ENCODE measurements at places on chromosomes 5 and 9.

GRCh38 chr5:160635046-160635445 lies 213.4 kb downstream of the PTTG1 start:
- DNase-seq: no peak

DNA sequence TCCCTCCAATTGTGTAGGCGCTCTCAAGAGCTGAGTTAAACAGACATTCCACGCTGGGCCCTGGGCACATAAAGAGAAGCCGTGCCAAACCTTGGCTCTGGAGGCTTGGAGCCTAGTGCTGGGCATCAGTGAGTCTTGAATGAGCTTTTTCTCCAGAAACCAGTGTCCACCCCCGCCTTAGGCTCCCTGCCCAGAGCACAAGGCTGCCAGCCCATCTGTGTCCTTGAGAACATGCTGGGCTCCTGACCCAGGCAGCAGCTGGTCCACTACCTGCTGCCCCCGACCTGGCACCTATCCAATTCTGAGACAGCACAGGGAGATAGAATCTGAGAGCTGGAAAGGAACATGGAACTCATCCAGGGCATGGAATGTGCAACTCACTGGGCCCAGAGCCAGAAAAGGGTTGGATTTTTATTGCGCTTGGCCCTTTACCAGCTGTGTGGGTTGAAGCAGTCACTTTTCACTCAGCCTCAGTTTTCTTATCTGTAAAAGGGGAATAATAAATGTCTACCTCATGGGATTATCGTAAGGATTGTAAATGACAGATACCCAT lies 92.4 kb upstream of the CPLX2 start:
- DNase-seq: no peak

DNA sequence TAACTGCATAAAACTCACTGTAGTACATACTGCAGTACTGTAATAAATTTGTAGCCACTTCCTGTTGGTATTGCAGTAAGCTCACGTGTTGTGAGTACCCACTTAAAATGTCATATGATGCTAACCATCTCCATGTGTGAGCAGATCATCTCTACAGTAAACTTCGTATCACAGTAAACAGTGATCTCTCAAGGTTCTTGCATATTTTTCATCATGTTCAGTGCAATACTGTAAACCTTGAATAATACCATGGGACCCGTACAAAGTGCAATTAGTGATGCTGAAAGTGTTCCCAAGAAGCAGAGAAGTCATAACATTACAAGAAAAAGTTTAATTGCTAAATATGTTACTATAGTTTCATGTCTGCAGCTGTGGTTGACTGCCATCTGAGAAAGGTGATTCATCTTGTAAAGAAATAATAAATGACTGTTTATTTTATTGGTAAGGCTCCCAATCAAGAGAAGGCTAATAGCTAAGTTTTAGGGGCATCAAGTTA lies 253.8 kb upstream of the POU5F2 start:
- no peak for DNase-seq

GRCh38 chr5:4576908-4577307 lies 563.2 kb upstream of the ADAMTS16 start:
- DNase-seq: no peak

- DNase-seq: no peak
These were observed 16.6 kb downstream of the FLT4 start for GRCh38 chr5:180632768-180633167.

GRCh38 chr5:132498152-132498551 lies 7.6 kb upstream of the IRF1 start:
- no peak for DNase-seq

DNA sequence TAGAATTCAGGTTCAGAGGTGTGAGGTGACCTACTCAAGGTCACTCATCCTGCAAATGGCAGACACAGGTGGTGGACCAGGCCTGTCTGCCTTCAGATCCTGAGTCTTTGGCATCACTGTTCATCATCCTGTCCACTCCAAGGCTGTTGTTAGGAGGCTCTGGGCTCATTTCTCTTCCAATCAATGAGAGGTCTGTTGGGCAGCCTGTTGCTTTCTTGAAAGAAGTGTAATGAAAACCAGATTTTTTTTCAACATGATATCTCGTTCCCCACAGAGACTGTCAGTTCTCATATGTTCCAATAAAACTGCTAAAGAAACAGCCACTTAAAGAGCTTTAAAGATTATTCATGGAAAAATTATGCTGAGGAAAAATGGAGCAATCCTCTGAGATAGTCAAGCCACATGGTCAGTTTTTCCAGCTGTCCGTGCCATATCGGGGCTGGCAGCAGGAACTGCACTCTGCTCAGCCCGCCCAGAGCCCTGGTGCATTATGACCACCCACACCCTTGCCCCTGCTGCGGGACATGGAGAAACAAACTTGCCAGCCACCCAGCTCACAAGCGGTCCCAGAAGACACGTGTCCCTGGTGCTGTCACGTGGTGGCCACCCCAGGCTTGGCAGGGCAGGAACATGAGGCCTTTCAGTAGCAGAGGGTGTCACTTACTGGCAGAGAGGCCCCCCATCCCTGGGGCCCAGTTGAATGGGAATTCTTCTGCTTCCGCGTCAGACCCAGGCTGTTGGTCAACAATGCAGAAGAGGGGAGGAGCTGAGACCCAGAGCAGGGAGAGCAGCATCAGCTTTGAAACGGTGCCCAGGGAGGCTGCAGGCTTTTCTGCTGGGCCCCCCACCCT lies 63.7 kb upstream of the ANGPTL2 start:
- DNase-seq: no peak

- no peak for DNase-seq
These were observed 39.2 kb downstream of the TLE4 start for GRCh38 chr9:79610791-79611614.

GRCh38 chr9:103942200-103942599 lies 151.9 kb upstream of the SMC2 start:
- no peak for DNase-seq

GRCh38 chr5:144135113-144135762 lies 35.2 kb downstream of the YIPF5 start:
- DNase-seq: no peak

DNA sequence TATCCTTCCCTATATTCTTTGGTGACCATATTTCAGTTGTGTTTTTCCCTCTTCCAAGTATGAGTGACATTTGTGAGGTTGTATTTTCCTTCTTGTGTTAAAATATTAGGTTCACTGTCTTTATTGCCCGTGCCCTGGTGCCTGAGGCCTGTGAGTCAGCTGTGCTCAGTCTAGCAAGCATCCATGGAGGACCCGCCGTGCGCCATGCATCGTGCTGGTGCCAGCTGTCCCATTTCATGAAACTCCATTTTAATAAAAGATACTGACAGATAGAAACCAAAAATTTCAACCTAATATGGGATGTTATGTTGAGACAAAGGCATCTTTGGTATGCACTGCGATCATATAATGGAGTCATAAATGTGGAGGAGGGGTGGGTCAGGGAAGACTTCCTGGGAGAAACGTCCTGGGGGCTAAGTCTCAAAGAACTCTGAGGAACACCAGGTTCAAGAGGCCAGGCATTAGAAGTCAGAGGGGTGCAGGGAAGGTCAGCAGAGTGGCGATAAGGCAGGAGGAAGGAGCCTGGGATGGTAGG lies 34.0 kb upstream of the FGF1 start:
- no peak for DNase-seq

GRCh38 chr5:178291161-178291561 lies 58.6 kb upstream of the PHYKPL start:
- DNase-seq: no peak

- no peak for DNase-seq
These were observed 297.1 kb upstream of the MSX2 start for GRCh38 chr5:174427304-174427703.

DNA sequence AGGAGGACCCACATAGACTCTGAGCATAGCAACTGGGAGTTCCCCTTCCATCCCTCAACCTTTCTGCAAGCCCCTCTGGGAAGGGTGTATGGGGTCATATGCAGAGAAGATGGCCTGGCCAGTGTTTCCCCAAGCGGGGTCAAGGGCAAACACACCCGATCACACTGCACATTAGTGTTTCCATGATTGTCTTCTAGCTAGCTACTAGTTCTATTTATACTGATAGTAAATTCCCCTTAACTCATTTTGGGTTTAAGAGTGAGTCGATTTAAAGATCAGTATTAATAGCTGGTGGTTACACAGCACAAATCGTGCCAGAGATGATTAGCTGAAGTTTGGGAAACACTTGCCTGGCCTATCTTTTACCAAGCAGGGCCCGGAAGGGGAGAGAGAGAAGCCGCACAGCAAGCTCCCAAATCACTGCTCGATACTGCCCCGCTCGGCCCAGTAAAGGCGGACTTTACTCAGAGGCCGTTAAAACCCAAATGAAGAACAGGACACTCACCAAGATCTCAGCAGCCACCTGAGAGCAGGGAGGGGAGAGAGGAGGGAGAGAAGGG lies 29.4 kb upstream of the TNIP1 start:
- no peak for DNase-seq

DNA sequence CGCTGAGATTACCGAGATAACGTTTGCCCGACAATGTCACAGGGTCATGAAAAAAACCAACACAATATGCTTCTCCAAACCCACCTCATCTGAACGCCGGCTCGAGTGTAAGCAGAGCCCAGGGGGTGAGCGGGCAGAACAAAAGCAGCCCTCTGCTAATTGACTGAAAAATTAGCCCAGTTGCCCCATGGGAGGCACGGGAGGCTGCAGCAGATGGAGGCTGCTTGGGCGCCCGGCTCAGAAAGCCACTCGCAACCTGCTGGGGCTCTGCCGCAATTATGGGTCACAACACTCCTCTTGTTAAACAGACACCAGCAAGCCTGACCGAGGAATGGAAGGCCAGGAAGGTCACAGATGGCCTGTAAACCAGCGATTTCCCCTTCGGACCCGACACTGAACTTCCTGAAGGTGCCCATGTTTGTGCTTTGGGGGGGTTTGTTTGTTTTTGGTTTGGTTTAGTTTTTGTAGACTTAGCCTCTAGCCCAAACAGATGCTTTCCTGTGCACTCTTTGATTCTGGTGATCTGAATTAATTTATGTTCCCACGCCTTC lies 104.6 kb upstream of the IRX1 start:
- no peak for DNase-seq

DNA sequence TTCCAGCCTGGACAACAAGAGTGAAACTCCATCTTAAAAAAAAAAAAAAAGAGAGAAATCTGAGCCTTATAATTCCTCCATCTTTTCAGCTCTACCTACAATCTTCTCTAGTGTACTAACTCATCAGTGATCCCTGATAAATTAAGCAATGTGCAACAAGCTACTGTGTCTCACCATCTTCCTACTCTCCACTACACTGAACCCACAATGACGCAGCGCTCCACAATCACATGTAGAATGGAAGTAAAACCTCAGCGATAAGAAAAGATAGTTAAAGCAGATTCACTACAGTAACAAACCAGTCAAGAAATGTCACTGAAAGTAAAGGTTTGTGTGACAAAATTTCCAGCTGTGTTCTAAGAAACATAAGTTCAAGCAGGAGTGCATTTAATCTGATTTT lies 13.5 kb downstream of the ABCA1 start:
- DNase-seq: no peak

DNA sequence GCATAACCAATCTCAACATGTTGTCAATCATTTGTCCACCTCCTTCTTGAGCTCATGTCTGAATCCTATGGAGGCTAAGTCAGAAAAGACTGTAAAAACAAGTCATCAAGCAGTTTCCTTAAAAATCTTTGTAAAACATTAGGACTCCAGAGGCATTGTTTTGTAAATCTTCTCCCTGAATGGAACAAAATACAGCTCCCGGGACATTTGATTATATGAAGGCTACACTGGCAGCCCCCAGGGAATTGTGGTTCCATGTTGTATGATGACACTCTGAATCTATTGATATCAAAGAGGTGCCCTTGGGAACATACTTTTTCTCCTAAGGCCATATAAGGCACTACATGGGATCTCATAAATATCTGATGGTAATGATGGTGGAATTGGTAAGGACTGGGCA lies 83.2 kb upstream of the NUDT12 start:
- DNase-seq: no peak

DNA sequence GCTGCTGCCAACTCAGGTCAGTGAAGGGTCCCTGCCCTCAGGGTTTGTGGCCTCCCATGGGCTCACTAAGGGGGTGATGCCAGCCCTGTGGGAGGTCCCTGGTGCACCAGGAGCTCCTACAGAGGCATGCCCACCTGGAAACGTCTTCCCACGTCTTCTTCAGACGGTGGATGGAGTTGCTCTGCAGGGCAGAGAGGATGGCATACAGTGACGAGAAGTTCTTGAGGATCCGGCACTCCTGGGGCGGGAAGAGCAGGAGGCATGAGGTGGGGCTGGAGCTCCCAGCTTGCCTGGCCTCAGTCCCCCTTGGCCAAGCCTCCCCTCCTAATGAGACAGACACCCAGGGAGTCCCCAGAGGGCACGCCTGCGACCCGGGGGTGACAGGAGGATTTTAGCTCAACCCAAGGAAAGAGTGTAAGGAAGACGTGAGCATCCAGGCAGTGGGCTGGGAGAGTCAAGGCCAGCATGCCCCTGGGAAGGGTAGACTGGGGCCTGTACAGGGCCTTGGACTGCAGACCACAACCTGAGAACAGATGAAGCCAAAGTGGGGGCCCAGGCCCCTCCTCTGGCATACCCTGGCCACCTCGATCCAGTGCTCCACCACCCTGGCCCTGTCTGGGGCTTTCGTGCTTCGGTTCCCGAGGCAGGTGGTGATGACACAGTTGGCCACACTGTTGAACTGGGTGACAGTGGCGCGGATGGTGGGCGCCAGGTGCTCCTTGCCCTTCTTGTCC lies 14.4 kb downstream of the RALGDS start:
- no peak for DNase-seq

DNA sequence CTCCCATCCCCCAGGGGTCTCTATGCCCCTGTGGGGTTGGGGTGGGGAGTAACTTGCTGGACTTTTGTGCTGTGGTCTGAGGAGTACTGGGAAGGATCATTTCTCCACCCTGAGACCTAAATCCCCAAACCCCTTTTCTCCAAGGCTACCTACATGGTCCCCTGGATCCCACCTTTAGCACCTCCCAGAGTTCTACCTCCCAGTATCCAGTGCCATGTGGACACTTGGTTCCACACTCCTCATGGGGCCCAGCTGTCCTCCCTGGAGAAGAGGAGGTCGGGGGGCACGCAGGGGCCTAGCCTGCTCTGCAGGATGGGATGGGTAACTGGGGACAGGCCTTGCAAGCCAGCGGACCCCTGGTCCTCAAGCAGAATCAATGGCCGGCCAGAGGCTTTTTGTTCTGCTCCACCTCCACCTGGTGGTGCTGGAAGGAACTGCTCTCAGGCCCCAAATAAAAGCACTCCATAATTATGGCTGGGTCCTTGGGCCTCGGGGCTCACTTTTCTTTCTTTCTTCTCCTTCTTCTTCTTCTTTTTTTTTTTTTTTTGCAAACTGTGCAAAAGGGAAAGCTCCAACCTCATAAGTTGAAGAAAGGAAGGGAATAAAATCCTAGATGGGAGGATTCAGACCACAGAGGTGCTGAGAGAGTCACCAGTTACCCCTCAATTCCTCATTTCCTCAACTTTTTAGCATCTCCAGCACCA lies 68.4 kb downstream of the PSD2 start:
- peak; percentile 40 for DNase-seq
